ENCODE measurements at places on chromosomes 3 and 15.

DNA sequence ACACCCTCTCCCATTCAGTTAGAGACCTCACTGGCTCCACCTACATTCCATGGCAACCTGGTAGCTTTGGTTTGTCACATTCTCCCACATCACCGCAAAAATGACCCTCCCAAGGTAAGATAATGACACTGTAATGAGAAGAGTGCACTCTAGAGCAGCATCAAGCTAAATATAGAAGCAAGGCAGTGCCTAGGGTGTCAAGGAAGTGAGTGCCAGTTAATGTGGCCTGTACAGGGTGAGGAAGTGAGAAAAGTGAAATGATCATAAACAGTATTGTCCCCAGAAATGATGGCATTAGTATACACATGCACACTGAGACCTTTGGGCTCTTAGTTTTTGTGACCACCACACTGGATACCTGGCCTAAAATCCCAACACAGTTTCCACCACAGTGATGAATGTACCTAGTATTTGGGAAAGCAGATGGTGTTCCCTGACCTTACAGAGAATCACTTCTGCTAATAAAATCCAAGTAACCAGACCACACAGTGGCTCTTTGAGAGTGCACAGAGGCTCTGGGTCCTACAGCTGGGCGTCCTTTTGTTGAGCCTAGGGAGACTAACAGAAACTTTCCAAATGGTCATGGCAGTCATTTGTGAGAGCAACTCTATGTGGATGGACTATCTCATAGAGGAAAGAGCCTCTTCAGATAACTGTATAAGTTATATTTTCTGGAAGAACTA lies 106.6 kb downstream of the ARPP21 start:
- no peak for DNase-seq

DNA sequence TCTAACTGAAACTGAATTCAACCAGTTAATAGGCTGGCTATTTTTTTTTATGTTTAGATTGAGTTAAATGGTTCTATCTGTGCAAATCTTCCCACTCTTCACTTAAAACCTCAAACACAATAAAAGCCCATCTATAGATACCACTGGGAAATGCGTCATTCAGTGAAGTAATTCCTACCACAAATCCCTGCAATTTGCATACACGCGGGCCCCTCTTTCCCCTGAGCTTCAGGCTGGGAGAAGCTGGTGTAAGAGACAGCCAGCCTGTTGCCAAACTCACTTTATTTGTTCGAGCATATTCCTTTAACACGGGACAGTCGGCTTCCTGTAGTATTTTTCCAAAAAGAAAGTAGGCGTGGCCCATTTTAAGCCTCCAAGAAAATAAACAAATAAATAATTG lies 26.0 kb upstream of the MCTP2 start:
- no peak for DNase-seq

GRCh38 chr15:71761649-71762048 lies 48.7 kb upstream of the NR2E3 start:
- no peak for DNase-seq

GRCh38 chr15:63365273-63365680 lies 16.4 kb downstream of the CA12 start:
- DNase-seq = no peak

GRCh38 chr3:122618614-122619013 lies 41.2 kb downstream of the PARP15 start:
- no peak for DNase-seq

DNA sequence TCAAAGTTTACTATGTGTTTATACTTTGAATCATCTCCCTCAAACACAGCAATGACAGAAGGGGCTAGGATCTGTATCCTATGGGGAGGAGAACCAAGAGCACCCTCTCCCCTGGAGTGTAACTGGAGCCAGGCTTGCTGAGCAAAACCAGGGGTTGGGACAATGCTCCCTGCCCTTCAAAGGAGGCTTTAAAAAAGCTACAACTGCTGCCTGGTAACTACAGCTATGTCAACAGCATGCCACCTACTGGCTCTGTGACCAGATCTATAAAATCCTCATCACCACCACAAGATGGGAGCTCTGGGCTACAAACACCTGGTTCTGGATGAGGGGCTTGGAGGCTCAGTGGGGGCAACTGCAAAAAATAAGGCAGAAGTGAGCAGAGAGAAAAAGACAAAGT lies 61.9 kb downstream of the ANO10 start:
- DNase-seq = no peak

DNA sequence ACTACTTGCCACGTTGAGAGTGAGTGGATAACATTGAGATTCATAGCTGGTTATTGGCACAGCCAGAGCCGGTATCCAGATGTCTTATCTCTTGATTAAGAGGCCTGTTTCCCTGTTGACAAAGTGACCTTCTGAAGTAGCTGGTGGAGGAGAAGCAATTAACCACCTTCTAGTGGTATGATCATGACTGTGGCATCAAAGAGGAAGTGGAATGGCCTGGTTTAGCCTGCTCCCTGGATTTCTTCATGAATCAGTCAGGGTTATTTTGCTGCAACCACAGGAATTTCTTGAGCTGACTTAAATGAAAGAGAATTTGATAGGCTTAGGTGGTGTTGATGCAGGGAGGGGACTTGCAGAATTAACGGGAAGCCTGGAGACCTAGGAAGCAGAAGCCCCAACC lies 398.3 kb downstream of the MFSD1 start:
- DNase-seq = no peak

DNA sequence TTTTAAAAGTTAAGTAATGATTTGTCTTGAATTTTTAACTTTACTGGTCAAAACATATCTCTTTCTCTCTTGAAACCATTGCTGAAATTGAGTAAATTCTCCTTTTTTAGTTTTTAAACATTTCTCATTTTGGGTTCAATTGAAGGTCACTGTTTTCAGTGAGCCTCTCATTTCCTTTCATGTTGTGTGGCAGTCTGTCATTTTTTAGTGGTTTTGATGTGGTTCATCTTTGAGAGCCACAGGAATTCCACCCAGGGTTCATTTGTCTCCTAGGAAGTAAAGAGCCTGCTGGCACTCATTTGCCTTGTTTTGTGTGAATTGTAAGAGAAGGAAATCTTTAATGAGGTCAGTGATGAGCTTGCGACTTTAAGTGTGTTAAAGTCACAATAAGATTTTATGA lies 10.4 kb downstream of the CLDN11 start:
- peak; percentile 63 for DNase-seq

DNA sequence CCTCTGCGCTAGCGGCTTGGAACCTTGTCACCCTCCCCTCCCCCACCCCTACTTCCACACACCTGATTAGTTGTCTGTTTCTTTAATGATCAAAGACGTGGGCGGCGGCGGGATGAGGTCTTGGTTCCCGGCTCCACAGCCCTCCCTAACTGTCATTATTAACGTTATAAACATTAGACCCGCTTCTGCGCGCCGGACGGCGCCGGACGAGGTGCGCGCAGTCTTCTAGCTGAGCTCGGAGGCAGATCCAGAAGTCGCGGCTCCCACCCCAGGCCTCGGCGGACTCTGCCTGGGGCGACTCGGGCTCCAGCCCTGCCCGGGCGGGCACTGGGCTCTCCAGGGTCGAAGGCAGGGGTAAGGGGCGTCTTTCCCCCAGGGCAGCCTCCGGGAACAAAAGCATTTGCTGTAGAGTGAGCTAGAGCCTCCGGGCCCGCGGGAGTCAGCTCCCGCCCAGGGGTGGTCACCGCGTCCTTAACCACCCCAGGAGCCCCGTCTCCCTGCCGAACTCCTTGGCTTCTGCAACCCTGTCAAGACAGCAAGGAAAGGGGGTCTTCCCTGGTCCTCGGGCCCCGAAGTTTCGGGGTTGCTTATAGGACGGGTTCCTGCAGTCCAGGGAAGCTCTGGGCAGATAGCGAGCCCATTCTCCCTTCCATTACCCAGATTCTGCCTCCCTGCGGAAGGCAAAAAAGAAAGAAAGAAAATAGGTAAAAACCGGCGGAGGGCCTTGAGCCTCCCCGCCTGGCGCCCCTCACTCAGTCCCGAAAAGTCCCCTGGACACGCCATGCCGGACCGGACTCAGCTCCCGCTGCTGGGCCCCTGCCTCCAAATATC lies 2.2 kb upstream of the ISLR2 start:
- DNase-seq = no peak

- no peak for DNase-seq
Measured at GRCh38 chr15:92545996-92546395, 109.6 kb downstream of the FAM174B start.

DNA sequence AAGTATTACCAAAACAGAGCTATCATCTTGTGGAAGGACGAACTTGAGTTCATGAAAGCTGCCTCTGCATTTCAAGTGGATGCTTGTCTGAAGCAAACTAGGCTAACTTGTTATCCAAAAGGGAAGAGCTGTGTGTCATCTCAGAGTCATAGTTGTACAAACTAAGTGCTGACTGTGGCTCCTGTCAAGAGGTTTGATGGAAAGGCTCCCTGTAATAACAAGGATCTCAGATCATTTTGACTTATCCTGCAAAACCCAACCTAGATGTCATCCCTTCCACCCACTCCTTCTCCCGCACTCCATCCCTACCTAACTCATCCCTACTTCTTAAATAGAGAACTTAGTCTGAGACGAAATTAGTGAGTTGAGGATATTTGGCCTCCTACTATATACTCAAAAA lies 110.8 kb downstream of the NR2E3 start:
- DNase-seq = no peak

DNA sequence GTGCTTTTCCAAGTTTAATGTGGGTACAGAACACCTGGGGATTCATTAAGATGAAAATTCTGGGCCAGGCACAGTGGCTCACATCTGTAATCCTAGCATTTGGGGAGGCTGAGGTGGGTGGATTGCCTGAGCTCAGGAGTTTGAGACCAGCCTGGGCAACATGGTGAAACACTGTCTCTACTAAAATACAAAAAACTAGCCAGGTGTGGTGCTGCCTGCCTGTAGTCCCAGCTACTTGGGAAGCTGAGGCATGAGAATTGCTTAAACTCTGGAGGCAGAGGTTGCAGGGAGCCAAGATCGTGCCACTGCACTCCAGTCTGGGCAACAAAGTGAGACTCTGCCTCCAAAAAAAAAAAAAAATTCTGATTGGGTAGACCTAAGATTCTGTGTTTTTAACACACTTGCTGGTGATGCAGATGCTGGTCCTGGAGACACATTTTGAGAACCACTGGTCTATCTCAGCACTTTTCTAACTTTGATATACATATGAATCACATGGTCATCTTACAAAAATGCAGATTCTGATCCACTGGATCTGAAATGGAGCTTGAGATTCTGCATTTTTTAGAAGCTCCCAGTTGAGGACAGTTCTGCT lies 223.8 kb upstream of the SATB1 start:
- no peak for DNase-seq

DNA sequence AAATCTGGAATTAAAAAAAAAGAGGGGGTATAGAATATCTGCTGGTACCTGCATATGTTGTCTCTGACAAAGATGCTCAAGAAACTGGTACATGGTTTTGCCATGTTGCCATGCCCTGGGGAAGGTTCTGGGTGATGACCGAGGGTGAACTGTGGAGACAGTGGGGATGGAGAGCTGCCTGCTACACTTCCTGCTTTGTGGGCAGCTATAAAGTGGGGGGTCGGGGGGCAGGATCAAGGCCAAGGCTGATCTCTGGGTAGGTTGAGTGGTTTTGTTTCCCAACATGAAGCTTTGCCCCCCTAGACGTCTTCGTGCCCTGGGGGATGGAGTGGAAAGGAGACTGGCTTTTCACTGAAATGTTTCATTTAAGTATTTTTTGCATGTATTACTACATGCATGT lies 74.6 kb downstream of the IQSEC1 start:
- DNase-seq = no peak

DNA sequence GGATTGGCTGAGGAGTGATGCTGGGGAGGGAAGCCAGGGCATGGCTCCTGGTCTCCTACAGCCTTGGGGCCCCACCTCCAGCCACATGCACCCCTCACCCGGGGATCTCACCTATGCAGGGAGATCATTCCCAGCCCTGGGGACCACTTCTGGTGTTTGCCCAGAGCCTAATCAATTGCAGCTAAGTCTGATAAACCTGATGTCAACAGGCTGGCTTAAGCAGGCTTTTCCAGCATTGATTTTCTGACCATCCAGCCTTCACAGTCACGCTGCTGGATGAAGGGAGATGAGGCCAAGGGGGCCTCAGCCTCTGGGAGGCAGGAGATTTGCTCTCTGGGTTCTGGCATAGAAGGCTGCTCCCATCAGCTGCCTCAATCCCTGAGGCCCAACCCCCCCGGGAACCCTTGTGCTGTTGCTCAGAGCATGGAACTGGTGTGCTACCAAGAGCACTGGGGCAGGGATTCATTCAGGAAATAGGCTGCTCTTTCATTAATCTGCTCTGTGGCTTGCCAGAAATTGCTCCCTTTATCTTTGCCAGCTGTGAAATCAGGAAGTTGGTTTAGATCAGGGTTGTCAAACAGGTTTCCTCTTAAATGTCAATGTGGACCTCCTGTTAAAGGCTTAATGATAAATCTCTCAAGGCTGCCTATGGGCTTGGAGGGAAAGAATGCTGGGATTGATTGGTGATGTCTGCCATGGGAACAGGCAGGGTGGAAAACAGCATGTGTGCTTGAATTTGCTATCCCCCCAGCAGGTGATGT lies 19.0 kb downstream of the FAM3D start:
- no peak for DNase-seq

GRCh38 chr3:52679199-52679538 lies 6.5 kb downstream of the PBRM1 start:
- no peak for DNase-seq

GRCh38 chr3:98274914-98275313 lies 7.4 kb upstream of the OR5H2 start:
- DNase-seq = no peak

GRCh38 chr15:80179025-80179759 lies 26.4 kb downstream of the FAH start:
- DNase-seq = no peak

DNA sequence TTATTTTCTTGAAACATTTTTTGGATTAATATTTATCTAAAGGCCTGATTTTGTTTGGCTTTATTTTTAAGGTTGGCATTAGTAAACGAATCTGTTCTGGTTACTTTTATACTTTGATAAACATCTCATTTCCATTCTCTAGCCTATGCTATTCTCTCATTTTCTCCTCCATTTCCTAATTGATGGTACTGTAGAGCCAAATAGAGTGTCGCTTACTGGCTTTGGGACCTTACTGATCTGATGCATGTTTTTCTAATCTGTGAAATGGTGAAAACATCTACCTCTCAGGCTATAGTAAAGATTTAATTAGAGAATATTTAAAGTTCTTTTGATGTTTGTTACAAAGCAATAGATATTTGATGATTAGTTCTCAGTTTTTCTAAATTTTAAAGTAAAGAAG lies 1.6 kb downstream of the LNP1 start:
- DNase-seq = no peak

GRCh38 chr3:125203731-125204130 lies 8.8 kb downstream of the SLC12A8 start:
- no peak for DNase-seq

DNA sequence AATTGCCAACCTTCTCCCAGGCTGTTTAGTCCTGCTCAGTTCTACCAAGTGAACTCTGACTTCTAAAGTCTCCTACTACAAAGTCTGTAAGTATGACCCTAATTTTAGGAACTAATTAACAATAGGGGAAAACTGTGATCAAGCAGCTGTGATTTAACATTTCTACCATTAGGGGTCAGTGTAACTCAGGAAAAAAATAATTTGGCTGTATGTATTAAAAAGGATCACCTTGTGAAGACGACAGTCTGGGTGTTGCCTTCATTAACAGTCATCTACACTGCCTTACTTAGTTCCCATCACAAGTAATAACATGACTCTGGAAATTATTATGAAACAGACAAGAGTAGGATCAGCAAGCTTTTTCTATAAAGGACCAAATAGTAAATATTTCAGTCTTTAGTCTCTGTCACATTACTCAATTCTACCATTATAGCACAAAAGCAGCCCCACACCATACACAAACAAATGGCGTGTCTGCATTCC lies 4.2 kb upstream of the NPHP3 start:
- no peak for DNase-seq

Data from breast epithelium (tissue), 4 donors.